ENCODE measurements at places on chromosomes 1 and 21. TPM values are rescaled to one million over a fixed set of nuclear protein-coding genes. Genes with fewer than 3 reads are reported as not detected.
A peak's percentile ranks its signal among the peaks of the same experiment; 100 is the strongest.

GRCh38 chr1:30740251-30741238, 17.0 kb downstream of the LAPTM5 start:
- no peak for ATAC-seq

DNA sequence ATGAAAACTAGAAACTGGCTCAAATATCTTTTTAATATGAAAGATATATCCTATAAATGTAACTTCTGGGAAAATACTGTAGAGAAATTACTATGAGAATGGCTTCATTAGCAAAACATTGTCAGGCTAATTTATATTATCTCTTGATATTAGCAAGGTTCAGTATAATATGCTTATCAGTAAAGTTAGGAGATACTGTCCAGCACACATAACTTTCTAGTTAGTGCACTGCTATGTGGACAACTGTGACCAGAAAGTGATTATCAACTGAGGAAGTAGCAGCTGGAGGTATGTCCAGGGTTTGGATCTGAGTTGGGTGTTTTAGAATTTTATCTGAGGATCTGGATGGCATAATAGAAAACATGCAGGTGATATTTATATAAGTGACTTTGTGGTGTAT, 7.5 kb downstream of the LRRC8C start:
- ATAC-seq, result no peak

Gene C1orf87
- total RNA-seq, result not detected

Gene SIM2
- total RNA-seq, result 0.47 TPM

Gene DMRTA2
- total RNA-seq, result not detected

GRCh38 chr21:39097335-39097861, 85.9 kb downstream of the PSMG1 start:
- ATAC-seq, result no peak

DNA sequence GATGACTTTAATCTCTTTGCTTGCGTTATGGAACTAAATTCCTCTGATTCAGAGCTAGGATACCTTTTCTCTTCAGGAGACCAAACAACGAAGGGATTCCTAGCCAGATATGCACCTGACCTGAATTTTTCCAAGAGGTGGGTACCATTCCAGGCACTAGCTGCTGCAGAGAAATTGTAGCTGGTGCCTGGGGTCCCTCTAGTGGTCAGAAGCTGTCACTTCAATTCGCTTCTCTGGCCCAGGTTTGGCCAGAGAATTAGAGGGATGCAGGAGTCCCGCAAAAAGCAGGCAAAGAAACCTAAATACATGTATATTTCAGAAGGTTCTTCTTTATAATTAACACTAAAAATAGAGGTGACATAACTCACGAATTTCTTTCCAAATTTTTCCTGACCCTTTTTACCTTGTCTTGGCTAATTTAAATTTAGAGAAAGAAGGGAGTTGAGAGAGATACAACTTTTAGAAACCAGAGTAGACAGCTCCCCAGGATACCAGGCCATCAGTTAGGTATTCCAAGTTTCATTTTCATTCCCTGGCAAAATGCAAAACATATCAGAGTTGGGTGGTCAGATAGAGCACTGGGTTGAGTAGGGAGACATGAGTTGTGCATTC, 9.6 kb downstream of the ACKR1 start:
- no peak for ATAC-seq

Gene TTC34
- not detected for total RNA-seq

Gene GNG12
- total RNA-seq, result 135 TPM

DNA sequence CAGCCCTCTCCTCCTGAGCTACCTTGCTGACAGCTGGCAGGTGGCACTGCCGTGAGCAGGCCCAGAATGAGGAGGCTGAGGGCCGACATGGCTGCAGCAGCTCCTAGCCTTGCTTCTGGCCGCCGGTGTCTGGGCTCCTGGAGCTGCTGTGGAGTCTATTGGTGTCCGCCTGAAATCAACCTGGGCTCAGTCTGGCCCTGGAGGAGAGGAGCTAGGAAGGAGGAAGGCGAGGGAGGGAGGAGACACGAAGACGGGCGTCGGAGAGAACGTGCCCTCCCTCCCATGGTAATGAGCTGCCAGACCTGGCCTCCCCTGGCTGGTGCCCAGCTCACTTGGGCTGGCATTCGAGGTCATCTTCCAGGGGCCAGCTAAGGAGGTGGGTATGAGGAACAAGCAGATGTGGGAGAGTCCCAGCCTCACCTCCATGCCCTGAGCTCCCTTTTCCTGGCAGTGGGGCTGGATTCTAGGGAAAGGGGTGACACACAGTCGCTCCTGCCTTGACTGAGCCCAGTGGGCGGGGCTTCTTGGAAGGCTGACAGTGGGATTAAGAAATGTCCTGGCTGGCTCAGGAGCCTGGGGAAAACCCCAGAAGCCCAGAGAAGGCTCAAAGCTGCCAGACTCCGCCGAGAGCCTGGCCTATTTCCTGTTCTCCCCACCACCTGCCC, at the start of gene PDZK1IP1:
TSS of gene PDZK1IP1 (minus strand) at position 193 of the 665 bp plus-strand sequence. CDS start at position 89, 104 bp downstream.
- ATAC-seq, result peak; percentile 93

Gene ANKRD34A
- total RNA-seq, result not detected

DNA sequence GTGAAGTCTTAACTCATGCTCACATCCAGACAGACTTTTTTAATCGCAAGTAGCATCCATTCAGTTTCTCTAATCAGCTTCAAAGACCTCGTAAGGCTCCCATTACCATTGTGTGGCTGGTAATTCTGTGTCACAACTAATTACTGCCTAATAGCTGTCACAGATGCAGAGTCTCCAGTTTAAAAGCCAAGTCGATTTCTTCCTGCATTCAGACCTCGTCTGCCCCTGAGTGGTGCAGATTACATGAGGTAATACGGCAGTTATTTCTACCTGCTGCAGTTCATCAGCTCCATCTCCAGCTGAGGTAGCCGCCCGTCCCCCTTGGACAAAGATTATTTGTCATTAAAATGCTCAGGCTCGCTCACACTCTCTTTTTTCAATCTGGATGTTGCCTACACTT, 34.4 kb upstream of the OLIG2 start:
- no peak for ATAC-seq

Gene PADI4
- not detected for total RNA-seq

Gene S100A16
- total RNA-seq, result 49.7 TPM

DNA sequence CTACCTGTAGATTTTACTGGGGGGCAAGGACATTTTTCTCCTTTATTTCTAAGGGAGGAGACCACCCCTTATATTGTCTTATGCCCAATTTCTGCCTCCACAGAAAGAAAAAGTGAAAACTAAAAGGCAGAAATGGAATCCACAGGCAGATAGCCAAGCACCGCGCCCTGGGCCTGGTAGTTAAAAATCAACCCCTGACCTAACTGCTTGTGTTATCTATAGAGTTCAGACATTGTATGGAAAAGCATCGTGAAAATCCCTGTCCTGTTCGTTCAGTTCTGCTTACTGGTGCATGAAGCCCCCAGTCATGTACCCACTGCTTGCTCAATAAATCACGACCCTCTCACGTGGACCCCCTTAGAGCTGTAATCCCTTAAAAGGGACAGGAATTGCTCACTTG, 33.7 kb upstream of the IL6R start:
- ATAC-seq, result no peak

Gene ST6GALNAC5
- 23.4 TPM for total RNA-seq

DNA sequence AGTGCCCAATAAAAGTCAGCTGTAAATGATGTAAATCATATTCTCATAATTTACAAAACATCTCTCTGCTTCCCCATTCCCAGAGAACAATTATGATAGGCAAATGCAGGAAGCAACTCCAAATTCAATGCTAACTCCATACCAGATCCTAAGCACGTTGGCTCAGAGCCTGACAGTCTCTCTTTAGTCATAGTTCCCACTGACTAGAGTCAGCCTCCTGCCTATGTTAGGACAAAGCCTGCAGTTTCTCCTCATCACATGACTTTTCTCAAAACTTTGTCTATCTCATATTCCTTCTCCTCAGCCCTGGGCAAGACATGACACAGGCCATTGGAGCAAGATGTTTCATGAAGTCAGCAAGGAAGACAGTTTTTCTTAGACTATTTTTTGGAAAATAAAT, 101.5 kb upstream of the COL24A1 start:
- no peak for ATAC-seq

Gene RUNX1
- 14.5 TPM for total RNA-seq

- ATAC-seq, result no peak
Measured at GRCh38 chr1:3679098-3679555, 26.8 kb downstream of the TP73 start.

- no peak for ATAC-seq
Measured at GRCh38 chr21:45588086-45588825, 46.0 kb upstream of the SLC19A1 start.

DNA sequence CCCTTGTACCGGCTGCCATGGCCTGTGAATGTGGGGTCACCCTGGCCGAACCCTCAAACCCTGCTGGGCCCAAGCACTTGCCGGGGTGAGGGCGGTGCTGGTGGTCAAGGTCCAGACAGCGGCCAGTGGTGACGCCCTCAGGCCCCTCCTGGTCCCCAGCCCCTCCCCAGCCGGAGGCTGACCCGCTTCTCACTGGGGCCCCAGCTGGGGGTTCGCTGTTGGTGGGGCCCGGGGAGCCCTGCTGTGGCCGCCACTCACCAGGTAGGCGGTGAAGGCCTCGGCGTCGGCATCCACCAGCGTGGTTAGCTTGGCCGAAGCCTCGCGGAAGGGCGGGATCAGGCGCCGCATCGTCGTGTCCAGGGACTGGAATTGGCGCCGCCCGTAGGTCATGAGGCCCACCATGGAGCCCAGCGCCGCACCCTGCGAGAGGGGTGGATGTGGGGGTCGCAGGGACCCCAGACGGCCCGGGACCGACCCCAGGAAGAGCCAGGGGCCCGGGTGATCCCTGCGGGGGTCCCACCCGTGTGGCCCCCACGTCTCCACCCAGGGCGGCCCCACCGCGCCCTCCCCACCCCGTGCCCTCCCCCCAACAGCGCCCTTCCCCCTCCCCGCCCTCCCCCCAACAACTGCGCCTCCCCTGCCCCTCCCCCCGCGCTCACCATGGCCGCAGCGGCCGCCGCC, 10.1 kb downstream of the FTCD start:
- ATAC-seq, result no peak

Gene GPN2
- 17.3 TPM for total RNA-seq

Gene LCE1F
- not detected for total RNA-seq

Gene GOLT1A
- not detected for total RNA-seq

Gene SLC22A15
- total RNA-seq, result 2.3 TPM

Gene TEX50
- not detected for total RNA-seq

DNA sequence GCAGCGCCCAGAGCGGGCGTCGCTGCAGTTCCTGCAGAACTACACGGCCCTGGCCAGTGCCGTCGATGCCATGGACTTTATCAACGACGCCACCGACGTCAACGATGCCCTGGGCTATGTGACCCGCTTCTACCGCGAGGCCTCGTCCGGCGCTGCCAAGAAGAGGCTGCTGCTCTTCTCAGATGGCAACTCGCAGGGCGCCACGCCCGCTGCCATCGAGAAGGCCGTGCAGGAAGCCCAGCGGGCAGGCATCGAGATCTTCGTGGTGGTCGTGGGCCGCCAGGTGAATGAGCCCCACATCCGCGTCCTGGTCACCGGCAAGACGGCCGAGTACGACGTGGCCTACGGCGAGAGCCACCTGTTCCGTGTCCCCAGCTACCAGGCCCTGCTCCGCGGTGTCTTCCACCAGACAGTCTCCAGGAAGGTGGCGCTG, 22.0 kb downstream of the COL6A1 start:
- ATAC-seq, result no peak

Gene RORC
- total RNA-seq, result 0.13 TPM

DNA sequence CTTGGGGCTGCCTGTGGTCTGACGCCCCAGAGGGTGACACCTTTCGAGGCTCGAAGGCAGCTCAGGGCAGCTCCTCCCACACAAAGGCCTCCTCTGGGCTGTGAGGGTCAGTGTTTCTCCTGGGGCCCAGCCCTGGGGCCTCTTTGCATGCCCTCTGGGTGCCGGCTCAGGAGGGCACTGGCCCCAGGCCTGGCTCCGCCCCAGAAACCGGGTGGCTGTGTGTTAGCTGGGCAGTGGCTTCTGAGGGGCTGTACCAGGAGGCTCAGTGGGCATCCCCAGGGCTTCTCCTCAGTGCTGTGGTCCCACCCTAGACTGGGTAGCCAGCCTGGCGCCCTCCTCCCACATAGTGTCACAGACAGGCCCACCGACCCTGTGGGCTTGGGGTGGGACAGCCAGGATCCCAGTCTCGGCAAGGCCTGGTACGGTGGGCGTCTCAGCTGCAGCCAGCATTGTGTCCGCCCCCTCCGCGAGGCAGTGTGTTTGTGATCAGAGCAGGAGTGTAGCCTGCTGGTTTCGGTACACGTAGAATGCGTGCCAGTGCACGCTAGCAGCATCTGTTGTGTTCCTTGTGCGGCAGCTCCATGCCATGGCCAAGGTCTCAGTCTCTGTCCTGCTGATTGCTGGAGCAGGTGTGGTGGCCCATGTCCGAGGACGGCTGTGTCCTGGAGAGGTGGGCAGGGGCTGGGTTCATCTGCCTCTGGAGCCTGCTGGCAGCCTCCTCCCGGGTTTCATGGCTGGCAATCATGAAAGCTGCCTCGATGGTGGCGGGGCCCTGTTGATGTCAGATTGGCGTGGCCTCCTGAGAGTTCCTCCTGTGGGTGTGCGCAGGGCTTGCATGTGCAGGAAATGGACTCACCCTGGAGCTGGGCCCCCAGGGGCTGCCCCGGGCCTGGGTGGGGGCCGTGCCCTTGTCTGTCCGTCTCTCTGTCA, 28.0 kb downstream of the RRP1 start:
- no peak for ATAC-seq

DNA sequence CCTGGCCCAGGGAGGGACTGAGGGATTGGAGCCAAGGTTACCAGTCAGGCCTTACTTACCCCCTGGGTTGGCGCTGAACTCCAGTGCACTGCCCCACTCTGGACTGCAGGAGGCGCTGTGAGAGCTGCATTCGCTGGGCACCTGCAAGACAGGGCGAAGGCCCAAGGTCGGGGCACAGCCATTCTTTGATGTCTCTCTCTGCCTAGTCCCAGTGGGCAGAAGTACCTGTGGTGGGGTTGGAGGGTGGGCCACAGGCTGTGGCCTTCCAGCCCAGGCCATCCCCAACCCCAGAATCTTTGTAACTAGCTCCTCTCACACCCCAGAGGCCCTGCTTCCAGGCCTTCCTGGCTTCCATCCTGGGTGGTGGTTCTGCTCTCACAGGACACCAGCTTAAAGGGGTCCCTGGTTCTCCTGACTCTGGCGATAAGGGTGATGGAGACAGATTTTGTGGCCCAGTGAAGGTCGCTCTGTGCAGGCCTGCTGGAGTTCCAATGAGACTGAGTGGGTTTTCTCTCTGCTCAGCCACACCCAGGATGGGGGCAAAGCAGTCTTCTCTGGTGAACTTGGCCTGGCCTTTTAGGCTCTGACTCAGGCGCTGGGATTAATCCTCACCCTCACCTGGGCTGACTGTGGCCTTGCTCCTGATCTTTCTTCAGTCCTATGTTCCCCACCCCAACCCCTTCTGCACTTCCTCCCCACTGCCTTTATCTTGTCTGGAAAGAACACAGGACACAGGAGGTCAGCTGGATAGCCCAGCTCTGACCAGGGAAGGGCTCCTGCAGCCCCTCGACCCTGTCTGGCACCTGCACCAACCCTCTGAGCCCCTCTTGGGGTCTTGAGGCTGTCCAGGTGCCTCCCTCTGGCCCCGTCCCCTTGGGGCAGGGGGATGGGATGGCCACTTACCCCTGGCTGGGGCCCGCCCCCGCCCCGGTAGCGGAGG, 954 bp downstream of the MYOG start:
- no peak for ATAC-seq

Gene RNU1-3
- under 0.01 TPM for total RNA-seq

- ATAC-seq, result no peak
Measured at GRCh38 chr1:63632110-63632509, 38.9 kb downstream of the PGM1 start.

Gene ARTN
- total RNA-seq, result not detected
